ENCODE measurements at places on chromosomes 11 and 22.
A peak's percentile ranks its signal among the peaks of the same experiment; 100 is the strongest.

GRCh38 chr11:15590132-15590531, 475.4 kb downstream of the INSC start:
- DNase-seq: no peak

GRCh38 chr11:36394926-36395325, 98.8 kb downstream of the PRR5L start:
- DNase-seq: no peak

GRCh38 chr11:9341638-9342178, 27.3 kb upstream of the TMEM41B start:
- no peak for DNase-seq

- no peak for DNase-seq
Observed at GRCh38 chr11:95650276-95650675, 139.3 kb downstream of the FAM76B start.

GRCh38 chr11:37747121-37747520, 1149.1 kb upstream of the RAG2 start:
- no peak for DNase-seq

- no peak for DNase-seq
Observed at GRCh38 chr22:47928631-47929030, 1166.2 kb downstream of the TBC1D22A start.

GRCh38 chr11:75078233-75078632, 18.4 kb downstream of the OR2AT4 start:
- no peak for DNase-seq

GRCh38 chr11:14075118-14076078, 112.9 kb downstream of the SPON1 start:
- peak; percentile 74 for DNase-seq

DNA sequence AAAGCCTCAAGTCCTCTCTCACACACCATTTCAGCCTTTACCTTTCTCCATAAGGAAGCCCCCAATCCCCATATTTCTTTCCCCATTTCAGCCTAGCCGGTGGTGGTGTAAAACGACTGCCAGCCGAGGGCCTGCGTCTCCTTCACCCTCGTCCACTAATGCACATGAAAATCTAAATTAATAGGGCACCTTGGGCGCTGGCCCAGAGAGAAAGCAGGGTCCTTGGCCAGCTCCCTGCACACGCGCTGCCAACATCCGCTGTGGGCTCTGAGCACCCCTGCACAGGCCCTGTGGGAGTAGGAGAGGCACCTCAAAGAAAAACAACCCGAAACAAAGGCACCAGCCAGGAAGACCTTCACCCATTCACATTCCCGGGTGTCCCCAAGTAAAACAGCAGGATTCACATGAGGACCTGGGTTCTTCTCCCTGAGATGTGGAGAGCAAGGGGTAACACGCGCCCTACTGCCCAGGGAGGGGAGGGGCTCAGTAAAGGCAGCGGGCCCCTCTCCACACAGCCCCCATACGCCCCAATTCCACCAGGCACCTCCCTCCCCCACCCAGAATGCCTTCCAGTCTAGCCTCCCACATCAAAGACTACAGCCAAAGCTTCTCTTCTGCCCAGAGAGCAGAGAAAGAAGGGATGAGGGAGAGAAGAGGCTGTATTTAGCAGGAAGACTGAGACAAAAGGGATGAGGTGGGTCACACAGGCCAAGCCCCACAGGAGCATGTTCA, 79.0 kb downstream of the MICAL3 start:
- DNase-seq: no peak

DNA sequence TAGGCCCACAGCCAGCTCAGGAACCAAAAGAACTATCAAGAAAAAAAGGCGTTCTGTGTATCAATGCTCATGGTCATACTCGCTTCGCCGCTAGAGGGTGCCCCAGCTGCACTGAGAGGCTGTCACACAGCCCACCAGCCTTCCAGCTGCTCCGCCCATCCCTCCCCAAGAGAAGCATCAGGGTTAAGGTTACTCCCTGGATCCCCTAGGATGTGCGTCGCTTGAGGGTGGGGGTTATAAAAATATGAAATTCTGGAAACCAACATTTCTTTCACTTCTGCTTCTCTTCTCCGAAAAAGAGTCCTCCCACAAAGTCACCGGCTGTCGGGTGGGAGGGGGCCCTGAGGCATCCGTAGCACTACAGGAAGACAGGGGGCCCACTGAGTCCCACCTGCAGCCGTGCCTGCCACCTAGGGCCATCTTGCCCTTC, 1.7 kb downstream of the CBX6 start:
- DNase-seq: peak; percentile 95

GRCh38 chr11:121634889-121635288, 182.1 kb upstream of the SORL1-AS1 start:
- DNase-seq: no peak

- DNase-seq: no peak
Observed at GRCh38 chr22:36826262-36826661, 9.4 kb upstream of the PVALB start.

DNA sequence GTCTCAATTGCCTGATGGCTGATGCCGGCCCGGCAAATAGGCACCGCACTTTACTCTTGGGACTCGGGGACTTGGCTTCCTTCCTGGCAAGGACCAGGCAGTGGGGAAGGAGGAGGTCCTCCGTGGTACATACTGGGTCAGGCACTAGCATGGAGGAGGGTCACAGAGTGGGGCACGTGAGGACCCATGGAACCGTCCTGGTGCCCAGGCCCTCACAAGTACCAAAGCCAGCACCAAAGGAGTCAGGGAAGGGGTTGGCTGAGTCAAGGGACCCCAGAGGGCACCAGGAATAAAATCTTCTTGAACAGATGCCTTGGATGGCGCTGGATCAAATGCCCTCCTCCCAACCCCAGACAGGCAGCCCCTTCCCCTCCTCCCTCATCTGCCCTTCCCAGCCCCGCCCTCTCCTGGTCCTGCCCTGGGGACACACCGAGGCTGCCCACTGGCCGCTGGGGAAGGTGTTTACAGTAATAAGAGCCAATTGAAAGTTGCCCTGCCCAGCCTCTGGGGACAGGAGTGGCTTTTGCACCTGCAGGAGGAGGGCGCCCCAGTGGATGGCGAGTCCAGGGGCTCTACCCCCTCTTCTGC, 5.6 kb upstream of the CARNS1 start:
- DNase-seq: no peak

- DNase-seq: no peak
Observed at GRCh38 chr11:47571895-47572294, 6.5 kb downstream of the PTPMT1 start.

DNA sequence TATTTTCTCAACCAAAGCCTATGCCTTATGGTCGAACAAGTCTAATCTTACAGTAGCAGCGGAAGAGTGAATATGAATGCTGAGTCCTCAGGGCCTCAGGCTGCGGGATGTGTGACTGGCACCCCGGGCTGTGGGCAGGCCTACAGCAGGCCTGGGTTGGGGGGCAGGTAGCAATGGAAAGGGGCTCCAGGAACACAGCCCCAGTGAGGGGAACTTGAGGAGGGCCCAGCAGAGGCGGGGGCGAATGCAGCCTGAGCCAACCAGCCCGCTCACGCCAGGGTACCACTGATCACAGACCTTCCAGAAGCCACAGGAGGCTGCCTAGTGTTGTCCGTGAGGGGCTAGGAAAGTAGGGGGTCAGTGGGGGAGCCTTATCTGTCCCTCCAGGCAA, 11.3 kb upstream of the CD5 start:
- no peak for DNase-seq

DNA sequence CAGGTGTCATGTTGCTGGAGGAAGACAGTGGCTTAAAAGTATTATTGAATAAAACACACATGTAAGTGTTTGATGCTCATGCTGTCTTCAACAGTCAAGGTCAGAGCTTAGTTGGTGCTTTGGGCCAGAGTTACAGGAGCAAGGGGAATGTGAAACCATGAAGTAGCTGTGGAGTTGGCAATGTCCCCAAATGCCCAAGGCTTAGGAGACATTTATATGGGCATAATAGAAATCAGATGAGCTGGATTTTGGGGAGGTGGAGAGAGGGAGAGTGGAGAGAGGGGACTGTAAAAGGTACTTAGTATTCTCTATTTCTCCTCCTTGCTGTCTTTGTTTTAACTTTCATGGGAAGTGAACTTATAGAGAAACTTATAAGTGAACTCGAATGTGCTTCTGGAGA, 407.8 kb downstream of the ETS1 start:
- no peak for DNase-seq

DNA sequence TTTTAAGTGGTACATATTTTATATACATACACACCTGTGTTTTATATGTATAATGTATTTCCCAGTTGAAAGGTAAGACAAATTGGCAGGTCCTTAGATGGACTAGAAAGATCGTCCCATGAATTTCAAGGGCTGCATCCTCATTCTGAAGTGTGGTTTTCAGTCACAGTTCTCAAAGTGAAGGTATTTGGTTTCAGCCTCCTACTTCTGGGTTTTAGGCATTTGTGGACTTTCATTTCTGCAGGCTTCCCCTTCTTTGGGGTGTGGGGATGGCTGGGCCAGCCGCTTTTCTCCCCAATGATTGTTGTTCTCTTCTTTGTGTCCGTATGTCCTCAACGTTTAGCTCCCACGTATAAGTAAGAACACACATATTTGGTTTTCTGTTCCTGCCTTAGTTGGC, 10.0 kb downstream of the DCPS start:
- DNase-seq: no peak

DNA sequence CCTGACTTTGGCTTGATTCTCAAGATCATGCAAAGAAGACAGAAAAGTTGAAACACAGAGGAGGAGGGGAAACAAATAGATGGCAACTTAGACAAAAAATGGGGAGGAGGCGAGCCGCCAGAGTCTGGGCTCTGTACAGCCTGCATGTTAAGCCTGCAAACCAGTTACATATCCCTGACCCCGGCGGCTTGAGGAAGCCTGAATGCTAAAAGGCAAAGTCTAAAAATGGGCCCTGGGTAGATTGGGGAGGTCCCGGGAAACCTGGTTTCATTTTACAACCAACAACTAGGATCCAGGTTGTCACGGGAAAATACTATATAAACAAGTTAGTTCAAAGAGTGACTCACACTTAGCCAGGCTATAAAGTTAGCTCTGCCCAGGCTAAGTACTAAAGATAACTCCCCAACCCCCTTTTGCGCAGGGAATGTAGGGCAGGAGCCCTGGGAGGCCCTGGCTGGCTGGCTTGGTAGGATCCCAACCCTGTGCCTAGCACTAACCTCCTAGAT, 18.8 kb upstream of the ZBTB16 start:
- no peak for DNase-seq

Measured in stimulated activated CD4-positive, alpha-beta T cell treated with anti-CD3 and anti-CD28 coated beads, Interleukin-15, amount 100 ng/mL, for 24 hours (primary cell).